HepG2 (cell line): ENCODE measurements at places on chromosomes 1 and 21.
A peak's percentile ranks its signal among the peaks of the same experiment; 100 is the strongest.

DNA sequence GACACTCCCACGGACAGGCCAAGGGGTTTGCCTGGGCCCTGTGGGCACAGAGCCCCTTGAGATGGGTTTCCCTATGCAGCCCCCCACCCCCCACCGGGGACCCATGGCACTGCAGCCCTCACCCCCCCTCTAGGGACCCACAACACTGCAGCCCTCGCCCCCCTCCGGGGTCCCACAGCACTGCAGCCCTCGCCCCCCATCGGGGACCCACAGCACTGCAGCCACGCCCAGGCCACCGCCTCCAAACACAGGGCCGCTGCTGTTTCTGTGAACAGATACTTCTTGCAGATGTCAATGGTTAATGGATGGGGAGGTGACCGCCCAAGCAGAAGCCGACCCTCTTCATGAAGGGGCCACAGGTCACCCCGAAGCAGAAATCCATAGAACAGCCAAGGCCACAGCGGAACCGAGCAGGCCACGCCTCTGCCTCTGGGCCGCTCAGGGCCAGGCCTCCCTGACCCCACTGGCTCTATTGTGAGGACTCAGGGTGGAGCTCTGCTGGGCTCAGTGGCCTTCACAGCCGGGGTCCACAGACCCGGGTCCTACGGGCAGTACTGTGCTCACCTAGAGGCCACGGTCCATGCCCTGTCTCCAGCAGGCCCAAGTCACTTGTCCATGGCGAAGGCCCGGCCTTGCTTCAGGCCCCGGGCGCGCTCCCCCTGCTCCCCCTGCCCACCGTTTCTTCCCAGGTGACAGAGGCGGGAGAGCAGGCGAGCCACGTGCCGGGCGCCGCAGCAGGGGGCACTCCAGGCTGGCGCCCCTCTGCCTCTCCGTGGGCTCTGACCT lies 4.1 kb upstream of the POFUT2 start:
- peaks cover 51% of the 10 kb centered on the region for H3K4me1 ChIP-seq
- no peaks in the 10 kb centered on the region for H3K27me3 ChIP-seq
- H3K27ac ChIP-seq: peak overlapping the region; percentile 29
- no peak for DNase-seq
- no peak overlapping the region for H3K4me3 ChIP-seq

GRCh38 chr1:40404670-40405462 lies 31.3 kb downstream of the SMAP2 start:
- peak; percentile 60 for DNase-seq
- no peak overlapping the region for H3K27ac ChIP-seq
- H3K4me3 ChIP-seq: no peak overlapping the region
- no peaks in the 10 kb centered on the region for H3K27me3 ChIP-seq

- no peak for DNase-seq
- H3K27me3 ChIP-seq: no peaks in the 10 kb centered on the region
- H3K4me1 ChIP-seq: no peaks in the 10 kb centered on the region
- H3K4me3 ChIP-seq: no peak overlapping the region
Measured at GRCh38 chr21:46660505-46660904, 25.0 kb downstream of the PRMT2 start.

GRCh38 chr1:46525253-46525983 lies 26.0 kb downstream of the KNCN start:
- no peaks in the 10 kb centered on the region for H3K36me3 ChIP-seq
- no peak for DNase-seq
- no peak overlapping the region for H3K27ac ChIP-seq
- H3K4me3 ChIP-seq: no peak overlapping the region
- peaks cover 25% of the 10 kb centered on the region for H3K4me1 ChIP-seq
- no peaks in the 10 kb centered on the region; the same call in 1 of the 2 replicates for H3K27me3 ChIP-seq

GRCh38 chr1:39395357-39395831 lies 96.0 kb upstream of the BMP8A start:
- peaks cover 67% of the 10 kb centered on the region for H3K4me1 ChIP-seq
- H3K27me3 ChIP-seq: no peaks in the 10 kb centered on the region
- H3K27ac ChIP-seq: no peak overlapping the region
- peak; percentile 21 for DNase-seq
- peaks cover under 1% of the 10 kb centered on the region for H3K36me3 ChIP-seq

DNA sequence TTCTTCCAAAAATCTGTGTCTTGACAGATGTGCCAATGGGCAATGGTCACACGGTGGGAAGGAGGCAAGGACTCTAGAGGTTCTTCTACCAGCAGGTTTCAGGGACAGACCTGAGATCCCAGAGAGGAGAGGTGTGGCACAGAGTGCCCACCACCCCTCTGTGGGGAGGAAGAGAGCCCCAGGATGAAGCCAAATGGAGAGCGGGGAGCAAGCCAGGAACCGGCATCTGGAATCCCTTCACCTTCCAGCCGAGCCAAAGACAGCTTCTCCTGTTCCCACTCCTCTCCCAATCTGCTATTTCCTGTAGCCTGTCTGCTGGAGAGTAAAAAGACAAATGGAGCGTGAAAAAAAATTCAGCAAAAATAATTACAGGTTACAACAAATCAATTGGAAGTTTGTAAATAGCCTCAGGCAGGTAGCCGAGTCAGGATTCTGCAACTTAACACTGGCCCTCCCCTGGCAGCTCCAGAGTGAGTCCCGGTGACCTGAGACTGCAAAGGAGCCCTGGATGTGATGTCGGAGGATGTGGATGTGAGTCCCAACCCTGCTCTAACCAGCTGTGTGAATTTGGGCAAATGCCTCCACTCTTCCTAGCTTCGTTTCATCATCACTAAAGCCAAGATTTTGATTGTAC lies 45.4 kb upstream of the LRRN2 start:
- no peaks in the 10 kb centered on the region for H3K36me3 ChIP-seq
- H3K4me3 ChIP-seq: no peak overlapping the region
- no peak overlapping the region for H3K27ac ChIP-seq
- peaks cover 7% of the 10 kb centered on the region for H3K4me1 ChIP-seq
- DNase-seq: no peak
- H3K27me3 ChIP-seq: peaks cover 6% of the 10 kb centered on the region; the same call in 1 of the 3 replicates

DNA sequence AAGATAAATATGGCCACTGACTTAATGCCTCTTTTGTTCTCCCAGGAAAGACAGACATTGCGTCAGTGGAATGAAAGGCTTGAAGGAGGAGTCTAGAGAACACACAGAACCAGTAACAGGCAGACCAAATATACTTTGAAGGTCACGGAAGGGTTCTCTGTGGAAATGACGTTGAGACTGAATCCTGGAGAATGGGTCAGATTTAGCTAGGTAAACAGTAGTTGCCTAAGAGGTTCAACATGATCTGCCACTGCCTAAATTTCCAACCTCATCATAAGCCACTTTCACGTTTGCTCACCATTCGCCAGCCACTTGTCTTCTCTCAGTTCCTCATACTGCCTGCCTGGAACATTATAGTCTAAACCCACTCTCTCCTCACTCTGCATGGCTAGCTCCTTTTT lies 20.5 kb downstream of the PLA2G4A start:
- H3K4me3 ChIP-seq: no peak overlapping the region
- H3K27ac ChIP-seq: no peak overlapping the region
- no peaks in the 10 kb centered on the region for H3K27me3 ChIP-seq
- DNase-seq: peak; percentile 53

- H3K36me3 ChIP-seq: no peaks in the 10 kb centered on the region
- H3K27me3 ChIP-seq: no peaks in the 10 kb centered on the region; the same call in 1 of the 2 replicates
- H3K4me1 ChIP-seq: no peaks in the 10 kb centered on the region
- no peak for DNase-seq
- H3K4me3 ChIP-seq: no peak overlapping the region
Measured at GRCh38 chr1:88237058-88237457, 447.0 kb upstream of the PKN2 start.

GRCh38 chr1:181081395-181081794 lies 7.1 kb upstream of the IER5 start:
- H3K4me1 ChIP-seq: peaks cover 18% of the 10 kb centered on the region
- H3K4me3 ChIP-seq: no peak overlapping the region
- DNase-seq: peak; percentile 23
- no peaks in the 10 kb centered on the region for H3K36me3 ChIP-seq
- no peak overlapping the region for H3K27ac ChIP-seq
- peaks cover 3% of the 10 kb centered on the region; the same call in 1 of the 2 replicates for H3K27me3 ChIP-seq

- H3K4me1 ChIP-seq: no peaks in the 10 kb centered on the region
- no peak overlapping the region for H3K27ac ChIP-seq
- no peaks in the 10 kb centered on the region for H3K27me3 ChIP-seq
Measured at GRCh38 chr21:27647921-27648320, 681.0 kb upstream of the ADAMTS5 start.

DNA sequence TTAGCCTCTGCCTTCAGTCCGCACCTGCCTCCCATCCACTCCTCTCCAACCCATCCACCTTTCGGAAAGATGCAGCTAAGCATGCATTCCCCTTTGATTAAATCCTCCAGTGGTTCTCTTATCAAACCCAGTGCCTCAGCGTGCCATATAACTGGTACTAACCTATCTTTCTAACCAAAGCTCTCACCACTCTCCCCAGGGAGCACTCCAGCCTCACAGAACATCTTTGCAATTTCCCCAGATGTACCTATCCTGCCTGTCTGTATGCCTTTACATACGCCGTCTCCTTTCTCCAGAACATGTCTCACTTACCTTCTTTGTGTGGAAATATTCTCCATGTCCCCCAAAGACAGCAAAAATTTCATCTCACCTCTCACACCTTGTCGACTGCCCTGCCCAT lies 80.0 kb downstream of the SLC25A24 start:
- no peak overlapping the region for H3K4me3 ChIP-seq
- H3K27ac ChIP-seq: no peak overlapping the region
- no peaks in the 10 kb centered on the region for H3K27me3 ChIP-seq
- H3K36me3 ChIP-seq: no peaks in the 10 kb centered on the region
- DNase-seq: no peak

GRCh38 chr1:56811331-56811730 lies 7.9 kb downstream of the FYB2 start:
- no peak for DNase-seq
- no peak overlapping the region for H3K4me3 ChIP-seq
- peaks cover 16% of the 10 kb centered on the region for H3K4me1 ChIP-seq
- no peaks in the 10 kb centered on the region for H3K36me3 ChIP-seq

GRCh38 chr1:177983482-177984135 lies 13.8 kb upstream of the SEC16B start:
- no peaks in the 10 kb centered on the region for H3K27me3 ChIP-seq
- no peak for DNase-seq
- no peak overlapping the region for H3K27ac ChIP-seq

DNA sequence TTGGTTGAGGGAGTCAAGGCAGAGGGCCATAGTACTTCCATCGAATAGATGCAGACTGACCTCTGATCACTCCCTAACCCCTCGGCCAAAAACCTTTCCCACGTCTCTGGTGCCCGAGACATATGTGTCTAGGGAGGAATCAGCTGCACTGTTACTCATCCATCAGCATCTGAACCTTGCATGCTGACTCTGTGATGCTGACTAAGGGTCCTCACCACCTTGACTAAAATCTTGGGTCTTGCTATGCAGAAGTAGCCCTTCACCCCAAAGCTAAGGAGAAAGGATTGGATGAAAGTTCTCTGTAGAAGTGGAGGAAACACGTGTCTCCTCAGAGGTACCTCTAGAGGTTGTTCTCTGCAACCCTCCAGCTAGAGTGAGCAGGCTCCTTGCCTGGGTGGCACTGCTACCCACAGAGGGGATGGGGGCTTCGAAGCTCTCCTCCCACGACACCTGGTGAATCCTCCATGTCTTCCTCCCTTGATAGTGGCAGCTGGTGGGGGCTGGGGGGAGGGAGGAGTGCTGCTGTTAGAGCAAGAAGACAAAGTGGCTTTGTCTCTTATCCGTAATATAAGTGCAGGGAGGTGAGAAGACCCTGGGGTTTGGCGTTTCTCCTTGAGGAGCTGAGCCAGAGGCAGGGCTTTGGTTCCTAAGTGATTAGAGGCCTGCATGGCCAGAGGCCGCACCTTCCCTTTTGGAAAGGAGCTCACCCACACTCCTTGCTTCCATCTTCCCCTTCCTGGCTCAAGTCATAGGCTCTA lies 45.1 kb downstream of the ATP2B4 start:
- peaks cover 14% of the 10 kb centered on the region; the same call in 1 of the 3 replicates for H3K27me3 ChIP-seq
- no peak overlapping the region for H3K4me3 ChIP-seq
- DNase-seq: no peak
- no peaks in the 10 kb centered on the region for H3K4me1 ChIP-seq
- no peaks in the 10 kb centered on the region for H3K36me3 ChIP-seq

GRCh38 chr1:40199126-40199525 lies 37.9 kb downstream of the RLF start:
- peak overlapping the region; percentile 42 for H3K27ac ChIP-seq
- peaks cover 37% of the 10 kb centered on the region for H3K36me3 ChIP-seq
- H3K4me1 ChIP-seq: peaks cover 21% of the 10 kb centered on the region
- DNase-seq: no peak

DNA sequence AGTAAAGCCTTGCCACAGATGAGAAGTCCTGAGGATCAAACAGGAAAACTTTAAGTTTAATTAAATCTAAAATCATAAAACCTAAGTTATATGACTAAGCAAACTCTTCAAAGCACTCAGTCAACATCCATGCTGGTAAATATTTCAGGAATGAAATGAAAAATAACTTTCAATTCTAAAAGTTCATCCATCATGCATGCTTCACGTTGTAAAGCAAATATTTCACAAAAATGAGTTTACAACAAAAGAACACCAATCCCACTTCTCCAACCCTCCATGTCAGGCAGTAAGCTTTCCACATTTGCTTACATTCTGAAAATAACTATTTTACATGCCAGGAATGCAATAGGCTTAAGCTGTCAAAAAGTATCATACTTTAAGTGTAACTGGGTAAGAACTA lies 16.8 kb downstream of the APP start:
- H3K27me3 ChIP-seq: no peaks in the 10 kb centered on the region
- no peaks in the 10 kb centered on the region for H3K36me3 ChIP-seq
- H3K27ac ChIP-seq: no peak overlapping the region

- H3K4me3 ChIP-seq: no peak overlapping the region
- H3K4me1 ChIP-seq: no peaks in the 10 kb centered on the region
- H3K36me3 ChIP-seq: no peaks in the 10 kb centered on the region
- no peak overlapping the region for H3K27ac ChIP-seq
- H3K27me3 ChIP-seq: no peaks in the 10 kb centered on the region
Measured at GRCh38 chr1:119010201-119010600, 22.1 kb upstream of the TBX15 start.

DNA sequence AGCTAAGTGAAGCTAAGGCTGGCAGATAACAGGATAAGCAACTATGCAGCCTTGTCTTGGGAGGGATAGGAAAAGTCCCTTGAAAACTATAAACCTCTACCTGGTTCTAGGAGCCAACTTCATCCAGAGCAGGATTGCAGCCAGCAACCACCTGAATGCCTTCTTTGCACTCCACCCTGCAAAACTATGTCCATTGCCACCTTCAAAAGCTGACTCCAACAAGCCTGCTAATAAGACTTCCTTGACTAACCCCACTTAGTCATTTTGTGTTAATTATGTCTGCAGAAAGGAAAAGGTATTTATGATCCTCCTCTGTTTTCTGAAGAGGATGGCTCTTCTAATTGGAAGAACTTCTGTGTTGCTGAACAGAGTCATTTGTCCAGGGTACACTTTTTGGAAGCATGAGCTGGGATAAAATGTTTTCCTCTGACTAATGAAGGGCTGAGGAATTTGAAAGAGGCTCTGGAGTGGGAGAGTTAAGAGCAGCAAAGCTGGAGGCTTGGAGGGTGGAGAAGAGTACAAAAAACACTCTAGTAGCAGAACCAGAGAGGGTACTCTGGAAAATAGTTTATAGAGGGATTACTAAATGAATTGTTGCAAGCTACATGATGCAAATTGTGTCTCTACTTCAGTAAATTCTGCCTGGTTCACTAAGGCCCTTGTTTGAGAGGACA lies 9.6 kb upstream of the RIMKLA start:
- 0 out of 2 replicates have a peak, but pooled peaks cover 6% of the 10 kb centered on the region for H3K4me1 ChIP-seq
- DNase-seq: no peak
- H3K27ac ChIP-seq: no peak overlapping the region
